K562 (cell line): ENCODE measurements at places on chromosomes 3 and 15.

DNA sequence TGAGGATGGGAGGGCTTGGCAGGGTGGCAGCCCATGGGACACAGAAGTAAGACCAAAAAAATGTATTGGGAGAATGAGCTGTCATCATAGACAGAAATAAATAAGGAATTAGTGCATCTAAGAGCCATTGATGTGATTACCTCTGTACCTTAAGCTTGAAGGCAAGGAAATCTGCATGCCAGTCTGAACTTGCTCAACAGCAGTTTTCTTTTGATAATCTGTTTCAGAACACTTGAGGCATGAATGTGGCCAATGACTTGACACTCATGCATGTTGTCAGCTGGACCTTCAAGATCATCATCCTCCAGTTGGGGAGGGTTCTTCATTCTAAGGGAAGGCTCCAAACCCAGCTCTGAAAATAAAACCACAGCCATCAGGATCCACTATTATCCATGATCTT lies 148.5 kb downstream of the DCLK3 start:
- DNase-seq = no peak

DNA sequence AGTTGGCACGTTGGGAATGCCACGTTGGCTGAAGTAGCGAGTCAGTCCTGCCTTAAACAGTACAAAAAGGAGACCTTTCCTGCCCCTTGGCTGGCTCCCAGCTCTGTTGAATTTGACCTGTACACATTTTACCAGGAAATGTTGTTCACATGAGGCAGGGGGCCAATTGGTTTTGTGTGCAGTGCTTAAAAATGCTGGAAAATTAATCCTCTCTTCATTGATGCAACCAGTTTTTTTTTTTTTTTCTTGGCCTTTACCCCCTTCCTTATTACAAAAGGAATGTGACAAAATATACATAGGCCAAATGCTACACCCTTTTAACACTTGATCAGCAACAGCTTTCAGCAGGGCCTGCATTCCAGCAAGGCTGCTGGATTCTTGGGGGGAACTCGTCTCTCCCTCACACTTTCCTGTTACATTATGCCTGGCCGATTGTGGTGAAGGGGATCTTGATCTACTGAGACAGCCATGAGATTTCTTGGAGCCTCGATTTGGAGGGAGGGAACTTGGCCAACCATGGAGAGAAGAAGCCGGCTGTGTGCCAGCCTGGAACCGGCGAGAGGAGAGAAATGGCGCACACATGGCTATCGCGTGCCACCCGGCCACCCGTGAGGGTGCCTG lies 93.1 kb downstream of the DNASE1L3 start:
- no peak for DNase-seq

DNA sequence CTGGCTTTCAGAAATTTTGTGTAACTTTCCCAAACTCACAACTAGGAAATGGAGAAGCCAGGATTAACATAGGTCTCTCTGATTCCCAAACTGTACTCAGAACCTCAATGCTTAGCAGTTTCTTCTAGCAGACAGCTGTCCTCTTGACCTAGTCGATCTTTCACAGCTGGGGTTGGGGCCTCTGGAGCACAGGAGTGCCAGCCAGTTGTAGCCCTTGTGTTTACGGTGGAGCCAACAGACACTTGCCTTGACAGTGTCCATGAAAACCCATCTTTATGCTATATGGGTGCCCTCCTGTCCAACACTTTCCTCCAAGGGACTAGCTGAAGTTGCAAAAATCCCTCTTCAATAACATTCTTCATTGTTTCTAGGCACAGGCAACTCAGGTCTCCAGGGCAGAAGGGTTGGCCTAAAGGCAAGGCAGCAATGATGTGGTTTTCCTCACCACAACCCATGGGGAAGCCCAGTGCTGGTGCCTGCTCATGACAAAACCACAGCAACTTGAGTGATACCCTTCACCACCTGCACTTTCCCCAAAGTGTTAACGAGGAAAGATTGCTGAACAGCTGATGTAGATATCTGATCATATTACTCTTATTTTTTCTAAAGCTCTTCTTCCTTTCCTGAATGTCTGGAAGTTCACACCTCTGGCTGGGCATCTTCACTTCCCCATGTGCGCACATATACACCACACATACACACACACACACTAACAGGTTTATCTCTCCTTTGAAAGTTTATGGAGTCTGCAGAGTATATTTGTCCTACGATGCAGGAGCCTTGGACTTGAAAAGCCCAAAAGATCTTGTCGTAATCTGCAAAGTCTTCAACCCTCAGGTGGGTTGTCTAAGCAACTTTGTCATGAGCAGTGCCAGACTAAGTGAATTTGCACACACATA lies 11.0 kb upstream of the KNG1 start:
- no peak for DNase-seq

GRCh38 chr3:131349454-131349853 lies 32.1 kb upstream of the NUDT16 start:
- DNase-seq = no peak

DNA sequence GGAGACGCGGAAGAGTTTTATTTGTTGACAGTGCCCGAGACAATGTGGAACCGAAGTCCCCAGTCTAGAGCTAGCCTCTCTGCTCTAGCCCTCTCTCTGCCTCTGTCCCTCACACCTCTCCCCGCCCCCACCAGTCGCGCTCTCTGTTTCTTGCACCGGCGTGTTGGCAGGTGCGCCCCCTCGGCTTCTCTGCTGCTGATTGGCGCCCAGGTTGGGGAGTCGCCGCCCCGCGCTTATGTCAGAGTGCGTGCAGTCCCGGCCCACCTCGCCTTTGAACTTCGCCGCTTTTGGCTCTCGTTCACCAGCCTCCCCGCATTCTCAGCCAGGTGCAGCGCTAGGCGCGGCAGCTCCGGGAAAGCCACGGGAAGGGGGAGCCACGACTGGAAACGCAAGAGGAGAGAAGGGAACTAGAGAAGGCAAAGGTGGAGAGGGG lies at the start of gene SOX14:
Gene SOX14 (plus strand): TSS at position 315 of the 433 bp plus-strand sequence. CDS start 470 bp downstream, outside the sequence.
- no peak for DNase-seq
